ENCODE measurements at places on chromosomes 5 and 9.
A peak's percentile ranks its signal among the peaks of the same experiment; 100 is the strongest.

DNA sequence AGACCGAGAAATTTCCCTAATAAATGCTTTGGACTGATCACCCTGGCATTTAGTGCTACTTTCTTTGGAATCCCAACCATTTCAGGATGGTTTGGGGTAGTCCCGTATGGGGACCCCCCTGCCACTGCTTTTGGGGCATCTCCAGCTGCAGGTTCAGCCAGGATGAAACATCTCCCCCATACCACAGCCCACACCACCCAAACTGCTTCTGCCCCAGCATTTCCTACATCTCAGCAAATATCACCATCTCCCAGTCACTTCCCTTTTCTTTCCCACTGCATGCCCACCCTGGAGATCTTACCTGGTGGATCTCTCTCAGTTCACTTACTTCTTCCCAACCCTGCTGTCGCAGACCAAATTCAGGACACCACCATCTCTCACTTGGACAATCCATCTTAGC, 4.8 kb upstream of the P4HA2 start:
- DNase-seq: no peak

- no peak for DNase-seq
Measured at GRCh38 chr5:32323741-32324140, 11.0 kb upstream of the MTMR12 start.

- no peak for DNase-seq
Measured at GRCh38 chr9:85516455-85516854, 225.3 kb downstream of the AGTPBP1 start.

DNA sequence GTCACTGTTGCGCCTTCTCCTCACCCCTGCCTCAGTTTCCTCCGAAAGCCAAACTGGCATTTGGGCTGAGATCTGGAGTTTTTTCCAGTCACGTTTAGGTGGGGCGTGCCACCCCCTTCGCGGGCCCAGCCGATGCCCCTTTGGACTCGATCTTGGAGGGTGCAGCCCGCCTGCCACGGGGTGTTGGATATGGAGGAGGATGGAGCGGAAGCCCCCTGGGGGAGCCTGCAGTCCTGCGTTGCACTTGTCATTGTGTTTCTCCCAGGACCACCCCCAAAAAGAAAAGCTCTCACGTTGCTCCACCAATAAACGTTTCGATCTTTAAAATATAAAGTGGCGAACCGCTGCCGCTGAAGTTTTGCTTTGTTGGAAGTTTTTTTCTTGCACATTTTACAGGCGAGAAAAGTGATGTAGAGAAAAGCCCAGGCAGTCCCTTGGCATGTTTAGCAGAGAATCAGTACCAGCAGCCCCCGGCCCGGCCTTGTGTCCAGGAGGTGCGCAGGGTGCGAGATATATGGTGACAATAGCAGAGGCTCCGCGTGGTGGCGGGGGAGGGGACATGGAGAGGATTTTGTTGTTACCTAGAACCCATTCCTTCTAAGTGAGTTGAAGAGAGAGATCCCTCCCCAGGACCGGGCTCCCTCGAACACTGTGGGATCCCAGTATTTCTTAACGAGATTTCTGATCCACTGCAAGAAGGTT, 681 bp downstream of the F2R start:
- no peak for DNase-seq

GRCh38 chr5:97628031-97628430, 445.0 kb upstream of the RIOK2 start:
- no peak for DNase-seq

DNA sequence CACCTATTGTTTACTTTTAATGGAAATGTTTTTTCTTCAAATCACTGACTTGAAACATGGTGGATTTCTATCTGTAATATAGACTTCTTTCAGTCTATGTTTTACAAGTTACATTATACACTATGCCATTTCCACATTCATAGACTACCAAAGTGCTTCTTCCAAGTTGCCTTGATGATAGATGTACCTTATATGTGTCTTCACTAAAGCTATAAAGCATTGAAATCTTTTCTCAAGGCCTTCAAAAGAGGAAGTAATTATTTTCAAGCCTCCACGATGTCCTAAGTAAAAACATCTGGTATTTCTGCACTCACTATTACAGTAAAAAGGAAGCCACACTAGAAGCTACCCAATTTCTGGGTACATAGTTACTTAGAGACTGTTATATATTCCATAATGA, 113.3 kb downstream of the FGF10 start:
- DNase-seq: no peak

- no peak for DNase-seq
Measured at GRCh38 chr5:68110264-68110663, 105.3 kb upstream of the PIK3R1 start.

DNA sequence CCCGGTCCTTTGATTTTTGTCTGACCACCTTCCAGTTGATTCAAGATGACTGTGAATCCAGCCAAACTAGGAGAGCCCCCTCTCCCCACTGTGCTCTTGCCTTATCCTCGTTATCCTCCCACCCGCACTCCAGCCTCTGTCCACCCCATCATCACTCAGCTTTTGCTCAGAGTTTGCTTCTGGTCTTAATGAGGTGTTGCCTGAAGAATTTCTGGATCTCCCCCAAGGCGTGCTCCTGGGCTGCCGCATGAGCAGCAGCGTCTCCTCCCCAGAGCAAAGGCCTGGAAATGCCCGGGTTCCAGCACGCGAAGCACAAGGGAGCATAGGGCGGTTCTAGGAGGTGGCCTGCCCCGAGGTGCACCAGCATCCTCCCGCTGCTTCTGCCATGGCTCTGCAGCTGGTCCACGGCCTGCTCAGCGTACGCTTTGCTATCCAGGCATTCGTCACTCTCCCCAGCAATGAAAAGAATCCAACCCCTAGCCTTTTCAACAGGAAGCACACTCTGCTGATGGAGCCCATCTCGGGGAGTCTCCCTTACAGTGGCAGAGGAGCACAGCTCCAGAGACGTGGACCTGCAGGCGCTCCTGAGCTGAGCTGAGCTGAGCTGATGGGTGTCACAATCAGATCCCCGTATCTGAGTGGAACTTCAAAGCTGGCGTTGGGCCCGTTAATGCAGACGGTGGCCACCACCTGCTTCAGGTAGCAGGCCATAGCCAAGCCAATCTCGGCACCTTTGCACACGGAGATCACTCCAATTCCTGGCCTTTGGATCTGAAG, 50.7 kb downstream of the BAAT start:
- no peak for DNase-seq

GRCh38 chr9:121893786-121894185, 199.3 kb downstream of the TTLL11 start:
- DNase-seq: no peak

- DNase-seq: no peak
Measured at GRCh38 chr5:128036950-128037349, 46.6 kb upstream of the SLC12A2 start.

DNA sequence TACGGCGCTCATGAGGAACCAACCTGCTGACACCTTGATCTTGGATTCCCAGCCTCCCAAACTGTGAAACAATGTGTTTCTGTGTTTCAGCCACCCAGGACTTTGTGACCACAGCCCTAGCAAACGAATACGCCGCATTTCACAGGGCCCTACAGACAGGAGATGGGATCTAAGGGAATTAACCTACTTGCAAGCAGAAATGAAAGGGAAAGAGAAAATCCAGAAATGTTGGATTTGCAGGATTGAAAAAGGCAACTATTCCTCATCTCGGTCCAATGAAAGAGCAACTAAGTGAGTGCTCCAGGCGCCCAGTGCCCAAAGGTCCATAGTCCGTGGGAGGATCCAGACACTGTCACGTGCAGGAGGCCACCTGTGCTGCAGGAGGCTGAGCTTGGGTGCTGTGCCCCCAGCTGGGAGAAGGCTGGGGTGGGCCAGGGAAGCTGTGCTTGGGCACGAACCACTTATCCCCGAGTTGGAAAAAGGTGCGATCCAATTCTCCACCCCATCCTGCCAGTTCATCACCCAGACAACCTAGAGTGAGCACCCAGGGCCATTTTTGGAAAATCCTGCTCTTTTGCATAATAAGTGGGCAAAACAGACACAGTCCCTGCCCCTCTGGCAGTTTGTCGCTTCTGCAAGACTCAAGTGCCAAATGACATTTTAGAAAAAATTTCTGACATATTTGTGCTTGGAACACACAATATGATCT, 177.9 kb downstream of the C9orf50 start:
- DNase-seq: no peak

- no peak for DNase-seq
Measured at GRCh38 chr5:126967808-126968466, 62.4 kb downstream of the MARCHF3 start.

DNA sequence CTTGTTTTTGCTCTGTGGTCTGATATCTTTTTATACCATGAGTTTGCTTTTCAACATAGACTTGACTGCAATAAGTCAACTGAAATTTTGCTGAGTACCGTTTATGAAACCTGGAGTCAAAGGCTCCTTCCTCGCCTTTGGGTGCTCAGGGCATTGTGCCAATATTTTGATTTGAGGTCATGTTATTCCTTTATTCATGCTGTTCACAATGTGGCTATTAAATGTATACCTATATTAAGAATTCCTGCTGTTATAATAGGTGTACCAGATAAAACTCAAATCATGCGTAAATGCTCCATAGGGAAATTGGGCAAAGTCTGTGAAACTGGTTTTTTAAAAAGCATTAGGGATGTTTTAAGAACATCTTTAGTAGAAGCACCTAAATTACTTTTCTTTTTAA, 334.0 kb upstream of the NUDT12 start:
- DNase-seq: no peak

GRCh38 chr9:76691517-76692313, 72.5 kb upstream of the PCA3 start:
- DNase-seq: peak; percentile 16

DNA sequence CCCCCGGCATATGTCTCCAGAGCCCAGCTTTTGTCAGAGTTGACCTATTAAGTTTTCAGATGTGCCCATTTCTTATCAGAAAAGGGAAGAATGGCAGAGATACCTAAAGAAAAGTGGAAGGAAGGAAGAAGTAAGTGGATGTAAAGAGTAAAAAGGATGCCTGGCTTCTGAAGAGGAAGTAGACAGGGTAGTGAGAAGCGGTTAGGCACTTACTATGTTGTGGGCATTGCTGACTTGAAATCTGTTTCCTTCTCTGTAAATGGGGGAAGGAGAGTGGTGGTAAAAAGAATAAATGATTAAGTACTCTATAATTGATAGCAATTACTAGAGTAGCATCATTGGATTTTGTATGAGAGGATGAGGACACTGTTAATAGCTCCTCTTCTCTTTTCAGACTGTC, 9.9 kb downstream of the ANP32B start:
- DNase-seq: no peak

DNA sequence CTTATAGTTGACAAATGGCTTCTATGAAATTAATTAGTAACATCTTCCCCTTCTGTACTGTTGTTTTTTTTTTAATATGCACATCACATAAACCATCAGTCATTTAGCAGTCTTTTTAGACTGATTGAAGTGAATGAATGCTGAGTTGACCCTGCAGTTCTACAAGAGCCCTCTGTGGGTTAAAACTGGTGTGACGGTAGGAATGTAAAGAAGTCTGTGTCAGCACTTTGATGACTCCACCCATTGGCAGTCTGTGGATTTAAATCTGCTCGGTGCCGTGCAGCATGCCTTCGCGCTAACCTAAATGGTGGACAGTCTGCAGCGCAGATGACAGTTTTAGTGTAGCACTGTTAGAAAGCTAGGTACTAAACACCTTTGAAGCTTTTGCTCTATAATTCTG, 3.1 kb downstream of the GTF3C4 start:
- no peak for DNase-seq

DNA sequence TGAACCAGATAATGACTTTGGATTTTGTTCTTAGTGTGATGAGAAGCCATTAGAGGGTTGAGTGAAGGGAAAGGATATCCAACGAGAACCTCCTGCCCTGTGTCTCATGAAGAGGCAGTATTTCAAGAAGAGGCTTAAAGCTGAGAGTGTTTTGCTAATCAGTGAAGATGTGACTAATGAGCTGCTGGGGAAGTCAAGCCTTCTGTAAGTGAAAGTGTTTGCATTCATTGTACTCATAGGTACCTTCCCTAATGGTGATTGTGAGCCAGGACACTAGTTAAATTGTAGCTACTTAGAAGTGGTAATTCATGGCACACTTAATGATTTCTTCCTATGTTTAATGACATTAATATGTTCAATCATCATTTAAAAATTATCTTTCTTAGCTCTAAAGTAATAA, 23.7 kb downstream of the PIP5K1B start:
- no peak for DNase-seq

DNA sequence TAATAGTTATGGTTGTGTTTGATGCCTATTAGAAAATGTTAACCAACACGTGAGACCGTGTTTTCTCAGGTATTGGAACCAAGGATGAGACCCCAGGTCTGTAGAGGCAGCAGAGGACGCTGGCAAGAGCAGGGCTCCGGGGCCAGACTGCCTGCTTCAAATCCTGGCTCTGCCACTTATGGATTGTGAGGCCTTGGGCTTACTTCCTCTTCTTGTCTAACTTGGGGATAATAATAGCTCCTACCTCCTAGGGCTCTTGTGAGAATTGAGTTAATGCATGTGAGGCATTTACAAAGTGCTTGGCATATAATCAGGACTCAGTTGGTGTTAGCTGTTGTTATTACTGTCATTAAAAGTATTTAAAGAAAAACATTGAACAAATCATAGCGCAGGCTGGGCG, 85.5 kb upstream of the PITX1 start:
- DNase-seq: no peak

GRCh38 chr5:84384604-84385575, at the start of gene EDIL3:
Gene EDIL3 (minus strand): TSS chr5:84384880. CDS start chr5:84384374, 506 bp downstream.
- peak; percentile 2 for DNase-seq

- DNase-seq: no peak
Measured at GRCh38 chr9:132494857-132495256, 84.8 kb downstream of the CFAP77 start.

GRCh38 chr5:172556971-172557461, 84.0 kb upstream of the NEURL1B start:
- DNase-seq: no peak

- DNase-seq: no peak
Measured at GRCh38 chr9:129278391-129279237, 100.6 kb upstream of the IER5L start.

GRCh38 chr9:82489201-82489821, 500.7 kb downstream of the SPATA31D1 start:
- DNase-seq: no peak

GRCh38 chr9:121812159-121812735, 160.8 kb downstream of the DAB2IP start:
- DNase-seq: no peak

- DNase-seq: no peak
Measured at GRCh38 chr9:1907465-1907864, 107.7 kb upstream of the SMARCA2 start.

- no peak for DNase-seq
Measured at GRCh38 chr9:32398207-32398606, 13.8 kb downstream of the ACO1 start.

DNA sequence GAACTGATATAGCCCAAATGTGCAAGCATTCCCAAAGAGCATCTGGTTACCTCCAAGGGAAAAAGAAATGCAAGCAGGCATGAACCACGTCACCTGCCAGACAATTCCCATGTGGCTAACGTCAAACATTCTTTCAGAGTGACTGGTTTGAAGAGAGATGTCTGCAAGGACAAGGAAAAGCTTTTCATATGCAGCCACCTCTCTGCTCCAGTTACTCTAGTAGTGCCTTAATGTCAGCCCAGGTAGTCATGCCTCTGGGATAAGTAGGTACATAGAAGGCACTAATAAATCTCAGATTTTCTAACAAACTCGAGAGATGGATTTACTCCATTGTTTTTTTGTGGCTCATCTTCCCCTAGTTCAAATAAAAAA, 96.8 kb upstream of the IFNK start:
- DNase-seq: no peak

Measured in NCI-H1930 (cell line).